Activated naive CD8-positive, alpha-beta T cell treated with anti-CD3 and anti-CD28 coated beads, Interleukin-2, amount 50 U/mL, for 16 hours (primary cell): ENCODE measurements at places on chromosomes 7 and 10.

- no peak for DNase-seq
Observed at GRCh38 chr10:4981722-4982471, 18.7 kb downstream of the AKR1C1 start.

GRCh38 chr7:51160990-51161615, 155.5 kb downstream of the COBL start:
- peak; percentile 19 for DNase-seq

- no peak for DNase-seq
Observed at GRCh38 chr10:1451362-1451888, 285.9 kb downstream of the ADARB2 start.

- DNase-seq: no peak
Observed at GRCh38 chr7:143269251-143269650, 6.0 kb downstream of the GSTK1 start.

DNA sequence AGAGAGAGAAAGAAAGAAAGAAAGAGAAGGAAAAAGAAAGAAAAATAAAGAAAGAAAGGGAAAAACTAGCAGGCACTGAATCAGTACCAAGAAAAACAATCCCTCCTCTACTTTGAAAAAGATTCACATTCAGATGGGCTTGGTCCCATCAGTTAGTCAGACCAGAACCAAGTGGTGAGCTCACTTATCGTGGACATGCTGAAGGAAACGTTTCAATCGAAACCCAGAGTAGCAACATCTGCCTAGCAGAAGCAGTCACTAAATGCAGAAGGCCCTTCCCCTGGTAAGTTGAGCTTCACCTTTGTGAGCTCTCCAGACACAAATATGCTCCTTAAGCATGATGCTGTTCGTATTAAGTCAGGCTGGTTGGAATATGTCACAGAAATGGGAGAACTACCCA, 167.7 kb downstream of the TRIL start:
- no peak for DNase-seq

GRCh38 chr7:17769918-17770317, 170.4 kb downstream of the SNX13 start:
- no peak for DNase-seq

DNA sequence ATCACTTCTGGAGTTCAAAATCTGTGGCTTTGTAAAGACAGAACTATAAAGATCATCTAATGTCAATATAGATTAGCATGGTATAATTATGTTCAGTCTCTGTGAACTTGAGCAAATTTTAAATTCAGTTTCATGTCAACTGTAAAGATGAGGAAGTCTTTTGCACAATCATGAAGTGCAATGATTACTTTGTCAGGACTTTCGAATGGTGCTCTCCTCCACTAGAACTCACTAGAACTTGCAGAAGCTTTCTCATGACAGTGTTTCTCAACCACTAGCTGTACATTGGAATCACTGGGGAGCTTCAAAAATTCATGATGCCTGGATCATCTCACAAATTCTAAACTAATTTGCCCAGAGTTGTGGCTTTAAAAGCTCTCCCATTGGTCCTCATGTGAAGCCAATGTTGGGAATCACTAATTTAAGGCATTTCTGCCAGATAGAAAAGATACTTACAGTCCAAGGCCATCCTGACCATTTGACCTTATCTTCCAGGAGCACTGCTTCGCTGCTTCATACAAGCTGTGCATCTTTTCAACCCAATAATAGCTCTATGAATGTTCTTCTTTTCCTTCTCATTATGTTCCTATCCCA, 12.9 kb downstream of the OR2AE1 start:
- no peak for DNase-seq

DNA sequence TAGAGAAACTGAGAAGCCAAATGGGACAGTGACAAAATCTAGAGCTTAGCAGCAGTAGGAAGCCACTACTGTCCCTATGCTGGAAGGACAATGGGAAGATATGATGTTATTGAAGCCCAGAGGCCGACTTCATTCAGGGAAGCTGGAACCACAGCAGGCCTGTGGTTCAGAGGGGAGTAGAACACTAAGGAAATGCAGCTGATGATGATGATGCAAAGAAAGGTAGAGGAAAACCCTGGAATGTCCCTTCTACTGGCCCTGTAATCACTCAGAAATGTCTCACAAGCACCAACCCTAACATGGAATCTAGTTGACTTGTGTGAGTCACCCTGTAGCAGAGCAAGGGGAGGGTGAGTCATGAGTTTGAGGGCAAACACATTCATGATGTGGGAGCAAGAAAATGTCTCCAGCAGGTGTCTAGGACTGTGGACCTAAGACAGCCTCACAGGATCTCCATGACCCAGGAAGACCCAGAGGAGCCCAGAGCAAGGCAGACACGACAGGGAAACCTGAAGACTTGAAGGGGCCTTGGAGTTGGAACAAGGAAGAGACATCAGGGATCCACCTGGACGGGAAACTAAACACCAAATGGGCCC, 37.0 kb upstream of the LRRC17 start:
- no peak for DNase-seq

GRCh38 chr10:79178614-79179163, 109.9 kb downstream of the ZMIZ1 start:
- DNase-seq: no peak

GRCh38 chr10:77168161-77168560, 469.4 kb downstream of the KCNMA1 start:
- no peak for DNase-seq

DNA sequence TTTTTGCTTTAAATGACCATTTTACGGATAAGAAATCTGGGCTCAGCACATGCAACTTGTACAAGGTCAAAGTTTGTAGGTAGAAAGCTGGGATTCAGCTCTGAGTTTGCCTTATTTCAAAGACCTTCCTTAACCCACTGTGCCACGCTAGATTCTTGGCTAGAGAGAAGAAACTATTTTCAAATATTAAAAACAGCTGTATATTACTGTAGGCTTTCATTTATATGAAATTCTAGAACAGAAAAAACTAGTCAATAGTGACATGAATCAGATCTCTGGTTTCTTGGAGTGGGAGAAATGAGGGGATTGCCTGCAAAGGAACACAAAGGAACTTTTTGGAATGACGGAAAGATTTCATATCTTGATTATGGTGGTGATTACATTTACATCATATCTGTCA, 53.0 kb upstream of the C1GALT1 start:
- no peak for DNase-seq
